ENCODE measurements at places on chromosomes 2 and 18. TPM values are rescaled to one million over a fixed set of nuclear protein-coding genes. Genes with fewer than 3 reads are reported as not detected.
A peak's percentile ranks its signal among the peaks of the same experiment; 100 is the strongest.

FNDC4 gene
- not detected for total RNA-seq

- no peak for DNase-seq
Observed at GRCh38 chr18:55998801-55999385, 410.9 kb upstream of the TCF4 start.

GRCh38 chr2:30447149-30448045, at the start of gene LCLAT1:
TSS of gene LCLAT1 (plus strand) at chr2:30447246. CDS start at chr2:30525591, 78,345 bp downstream.
- DNase-seq = peak; percentile 84

SERPINB13 gene
- total RNA-seq = not detected

- DNase-seq = no peak
Observed at GRCh38 chr2:209511637-209512036, 87.8 kb downstream of the MAP2 start.

HPCAL1 gene
- 159 TPM for total RNA-seq

DNA sequence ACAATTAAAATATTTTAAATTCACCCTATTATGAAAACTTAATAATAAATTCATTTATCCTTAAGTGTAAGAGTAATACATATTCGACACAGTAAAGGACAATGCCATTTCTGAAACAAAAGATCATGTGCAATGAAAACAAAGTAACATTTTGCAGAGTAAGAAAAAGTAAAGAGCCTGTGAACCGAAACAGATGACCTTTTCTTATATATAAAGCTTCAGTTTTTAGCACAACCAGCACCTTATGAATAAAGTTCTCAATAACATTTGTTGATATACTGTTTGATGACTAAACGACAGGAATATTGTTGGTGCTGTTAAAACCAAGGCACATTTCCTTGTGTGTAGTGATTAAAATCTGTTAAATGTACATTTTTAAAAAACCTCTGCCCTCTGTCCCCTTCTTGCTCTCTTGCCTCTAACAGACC, 1.5 kb downstream of the PELI1 start:
- no peak for DNase-seq
